Activated CD4-positive, alpha-beta memory T cell treated with anti-CD3 and anti-CD28 coated beads, Interleukin-2, amount 10 ng/mL, durations not matched to agents 7 days and 5 days (primary cell): ENCODE measurements at places on chromosomes 5 and 9. TPM values are rescaled to one million over a fixed set of nuclear protein-coding genes. Genes with fewer than 3 reads are reported as not detected.
A peak's percentile ranks its signal among the peaks of the same experiment; 100 is the strongest.

The FOXD4L6 gene
- not detected for total RNA-seq

DNA sequence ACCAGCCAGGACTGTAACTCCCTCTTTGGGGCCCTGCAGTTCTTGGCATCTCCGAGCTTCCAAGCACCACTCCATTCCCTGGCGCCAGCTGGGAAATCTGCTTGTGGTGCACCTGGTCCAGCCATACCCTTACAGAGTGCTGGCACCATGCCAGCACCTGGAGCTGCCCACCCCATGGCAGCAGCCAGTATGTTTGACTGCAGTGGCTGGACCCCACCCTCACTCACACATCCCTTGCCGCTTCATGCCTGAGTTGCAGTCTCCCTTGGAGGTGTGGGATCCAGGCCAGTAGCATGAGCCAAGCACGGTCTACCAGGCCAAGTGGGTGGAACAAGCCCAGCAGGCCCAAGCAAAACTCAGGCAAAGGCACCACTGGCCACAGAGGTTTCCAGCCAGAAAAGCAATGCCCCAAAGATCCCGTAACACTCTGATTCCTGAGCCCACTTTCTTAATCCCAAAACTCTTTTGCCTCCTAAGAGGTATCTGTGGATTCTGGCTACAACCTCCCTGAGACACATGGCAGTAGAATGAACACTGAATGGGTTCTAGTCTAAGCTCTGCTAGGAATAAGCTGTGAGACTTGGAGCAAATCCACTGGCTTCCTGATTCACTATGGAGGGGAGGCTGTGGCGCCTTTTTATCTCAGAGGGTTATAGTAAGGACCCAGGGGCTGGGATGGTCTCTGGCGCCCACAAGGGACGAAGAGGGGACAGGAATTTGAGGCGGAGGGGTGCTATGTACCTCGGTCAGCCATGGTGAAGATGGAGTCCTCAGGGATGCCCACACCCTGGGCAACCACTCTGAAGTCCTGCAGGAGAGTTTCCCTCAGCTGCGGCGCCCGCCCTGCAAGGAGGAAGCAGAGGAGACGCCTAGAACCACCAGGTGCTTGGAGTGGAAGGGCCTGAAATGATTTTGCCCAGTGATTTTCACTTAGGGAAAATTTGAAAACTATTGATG is 5.6 kb downstream of the AMBP start:
- DNase-seq, result no peak

The ZDHHC11B gene
- total RNA-seq, result not detected

DNA sequence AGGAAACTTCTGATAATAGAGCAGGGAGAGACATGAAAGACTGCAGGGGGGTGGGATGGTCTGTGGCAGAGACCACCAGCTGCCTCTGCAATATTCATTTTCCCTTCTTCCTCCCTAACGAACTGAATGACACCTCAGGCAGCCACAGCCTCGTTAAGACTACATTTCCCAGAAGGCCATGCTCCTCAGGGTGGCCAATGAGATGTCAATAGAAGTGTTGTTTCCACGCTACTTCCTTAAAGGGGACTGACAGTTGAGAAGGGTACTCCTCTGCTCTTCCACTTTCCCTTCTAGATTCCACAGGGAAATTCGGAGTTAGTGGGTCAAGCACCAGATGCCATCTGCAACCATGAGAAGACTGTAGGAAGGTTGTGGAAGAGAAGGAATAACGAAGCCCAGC is 52.0 kb upstream of the DAPK1 start:
- DNase-seq, result no peak

The CXCL14 gene
- not detected for total RNA-seq

DNA sequence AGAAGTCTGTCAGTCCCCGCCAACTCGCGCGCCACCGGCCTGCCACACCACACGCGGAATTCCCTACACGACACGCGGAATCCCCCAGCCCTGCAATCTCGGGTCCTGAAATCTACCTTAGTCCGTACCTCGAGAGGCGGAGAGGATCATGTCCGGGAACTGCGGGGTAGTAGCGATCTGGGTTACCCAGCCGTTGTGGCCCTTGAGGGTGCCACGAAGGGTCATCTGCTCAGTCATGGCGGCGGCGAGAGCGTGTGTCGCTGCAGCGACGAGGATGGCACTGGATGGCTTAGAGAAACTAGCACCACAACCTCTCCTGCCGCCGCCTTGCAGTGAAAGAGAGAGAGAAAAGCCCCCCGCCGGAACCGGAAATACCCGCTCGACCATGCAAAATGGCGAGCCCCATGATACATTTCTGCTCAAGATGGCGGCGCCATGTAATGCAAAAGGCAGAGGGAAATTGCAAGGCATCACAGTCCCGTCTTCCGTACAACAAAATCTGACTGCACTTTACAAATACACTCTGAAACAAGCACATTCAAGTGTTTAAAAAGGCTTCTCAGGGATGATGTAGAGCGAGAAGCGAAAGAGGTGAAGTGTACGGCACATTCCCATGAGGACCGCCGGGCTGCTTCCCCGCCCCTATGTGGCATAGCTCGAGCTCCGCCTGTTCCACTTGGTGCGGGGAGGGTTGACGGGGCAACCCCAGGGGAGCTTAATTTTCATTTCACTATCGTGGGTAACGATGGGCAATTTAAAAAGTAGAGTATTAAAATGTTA is at the start of gene RACK1:
Gene RACK1 (minus strand): TSS at position 343 of the 780 bp plus-strand sequence. CDS start 106 bp downstream, at position 237.
- peak; percentile 91 for DNase-seq

- DNase-seq, result no peak
These were observed 199.6 kb upstream of the MPDZ start for GRCh38 chr9:13479096-13479495.

The PCDHGA7 gene
- total RNA-seq, result not detected

The RNF208 gene
- 2.5 TPM for total RNA-seq

GRCh38 chr5:161235569-161235968 is 311.0 kb downstream of the GABRB2 start:
- DNase-seq, result no peak

DNA sequence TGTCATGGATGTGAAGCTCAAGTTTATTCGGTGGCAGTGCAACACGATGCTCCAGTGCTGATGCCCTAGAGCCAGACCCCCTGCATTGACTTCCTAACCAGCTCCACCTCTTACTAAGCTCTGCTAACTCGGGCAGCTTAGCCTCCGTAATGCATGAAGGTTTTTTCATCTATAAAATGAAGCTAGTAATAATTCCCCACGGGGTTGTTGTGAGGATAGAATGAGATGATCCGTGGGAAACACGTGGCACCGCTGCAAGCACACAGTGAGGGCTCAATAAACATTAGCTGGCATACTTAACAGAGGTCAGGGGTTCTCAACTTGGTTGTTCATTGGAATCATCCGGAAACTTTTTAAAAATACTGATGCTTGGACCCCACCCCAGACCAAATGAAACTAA is 6.8 kb downstream of the ENC1 start:
- no peak for DNase-seq

DNA sequence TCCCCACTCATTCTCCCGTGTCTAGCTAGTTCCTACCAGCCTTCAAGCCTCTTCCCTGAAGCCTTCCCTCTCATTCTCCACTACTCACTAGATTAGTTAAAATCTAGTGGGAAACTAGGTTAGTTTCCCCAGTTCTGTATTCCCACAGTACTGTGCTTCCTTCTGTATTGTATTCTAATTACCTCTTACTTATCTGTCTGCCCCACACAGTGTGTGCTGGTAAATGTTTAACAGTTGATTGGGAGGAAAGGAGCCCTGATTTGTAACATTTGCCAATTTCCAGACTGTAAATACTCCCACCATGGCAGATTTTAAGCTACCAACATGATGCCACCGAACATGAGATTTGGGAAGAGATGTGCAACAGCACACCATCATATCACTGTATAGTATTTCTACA is 8.3 kb downstream of the KLHL3 start:
- no peak for DNase-seq
